Left ventricle myocardium inferior (tissue), 1 donor: ENCODE measurements at places on chromosomes 11 and 22. TPM values are rescaled to one million over a fixed set of nuclear protein-coding genes. Genes with fewer than 3 reads are reported as not detected.

The SLCO2B1 gene
- 22.7 TPM for total RNA-seq

The NXPE4 gene
- not detected for total RNA-seq

The RAD9A gene
- total RNA-seq: 7.0 TPM

DNA sequence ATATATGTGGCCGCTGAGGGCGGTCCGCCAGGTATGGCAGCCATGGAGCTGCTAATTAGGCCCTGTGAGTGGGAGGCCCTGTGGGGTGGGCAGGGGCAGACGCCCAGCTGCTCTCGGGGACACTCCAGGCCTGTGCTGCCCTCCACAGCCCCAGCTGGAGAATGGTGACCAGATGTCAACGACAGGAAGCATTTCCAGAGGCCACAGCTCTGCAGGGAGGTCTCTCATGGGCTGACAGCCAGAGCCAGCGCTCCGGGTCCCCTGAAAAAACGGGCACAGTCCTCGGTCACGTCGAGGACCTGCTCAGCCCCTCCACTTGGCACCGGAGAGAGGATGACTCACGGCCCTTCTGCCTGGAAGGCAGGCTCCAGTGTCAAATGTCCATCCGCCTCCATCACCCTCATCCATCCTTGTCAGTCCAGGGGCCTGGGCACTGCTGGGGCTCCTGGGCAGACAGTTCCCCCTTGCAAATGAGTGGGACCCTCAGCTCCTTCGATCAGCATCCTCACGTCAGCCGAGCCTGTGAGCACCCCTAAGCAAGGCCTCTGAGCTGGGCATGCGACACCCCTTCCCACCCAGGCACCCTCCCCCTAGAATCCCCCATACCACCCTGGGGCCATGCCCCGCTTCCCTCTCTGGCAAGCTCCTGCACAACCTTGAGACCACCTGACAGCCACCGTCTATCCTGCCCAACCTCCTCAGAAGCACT, 1.9 kb downstream of the BID start:
- H3K27ac ChIP-seq: no peak overlapping the region
- peaks cover 27% of the 10 kb centered on the region for H3K4me1 ChIP-seq
- no peaks in the 10 kb centered on the region for H3K27me3 ChIP-seq
- peak overlapping the region; percentile 88 for H3K4me3 ChIP-seq
- H3K36me3 ChIP-seq: no peaks in the 10 kb centered on the region

DNA sequence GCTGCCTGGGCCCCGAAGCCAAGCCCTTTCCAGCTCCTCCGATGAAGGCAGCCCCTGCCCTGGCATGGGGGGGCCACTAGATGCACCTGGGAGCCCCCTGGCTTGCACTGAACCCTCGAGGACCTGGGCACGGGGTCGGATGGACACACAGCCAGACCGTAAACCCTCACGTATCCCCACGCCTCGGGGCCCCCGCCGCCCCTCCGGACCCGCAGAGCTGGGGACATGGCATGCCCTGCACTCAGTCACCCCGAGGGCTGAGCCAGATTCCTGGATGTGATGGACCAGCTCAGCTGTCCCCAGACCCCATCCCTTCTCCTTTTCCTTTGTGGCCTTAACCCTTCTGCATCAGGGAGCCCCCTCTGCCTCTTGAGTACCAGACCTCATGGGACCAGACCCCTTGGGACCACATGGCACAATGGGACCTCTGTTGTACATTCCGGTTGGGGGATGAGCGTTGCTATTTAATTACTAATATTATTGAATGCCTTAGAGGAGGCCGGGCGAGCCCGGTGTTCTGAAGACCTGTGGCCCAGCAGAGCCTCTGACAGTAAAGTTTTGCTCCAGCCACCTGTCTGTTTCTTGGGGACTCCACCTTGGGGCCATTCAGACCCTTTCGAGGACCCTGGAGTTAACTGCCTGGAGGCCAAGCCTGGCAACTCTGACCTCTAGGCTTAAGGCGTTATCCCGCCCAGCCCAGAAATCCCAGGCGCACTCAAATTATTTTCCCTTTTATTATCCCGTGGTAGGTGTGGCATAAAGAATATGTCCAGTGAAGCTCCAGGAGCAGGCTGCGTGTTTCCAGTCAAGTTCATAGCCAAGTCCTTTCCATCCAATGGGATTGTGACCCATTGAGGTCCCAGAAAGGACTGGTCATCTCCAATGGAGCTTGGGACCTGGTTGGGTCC, 3.0 kb downstream of the RASL10A start:
- H3K27ac ChIP-seq: peak overlapping the region; percentile 97
- no peak overlapping the region for H3K4me3 ChIP-seq
- H3K4me1 ChIP-seq: peaks cover 86% of the 10 kb centered on the region
- no peaks in the 10 kb centered on the region for H3K36me3 ChIP-seq
- DNase-seq: no peak
- H3K27me3 ChIP-seq: peaks cover 34% of the 10 kb centered on the region

DNA sequence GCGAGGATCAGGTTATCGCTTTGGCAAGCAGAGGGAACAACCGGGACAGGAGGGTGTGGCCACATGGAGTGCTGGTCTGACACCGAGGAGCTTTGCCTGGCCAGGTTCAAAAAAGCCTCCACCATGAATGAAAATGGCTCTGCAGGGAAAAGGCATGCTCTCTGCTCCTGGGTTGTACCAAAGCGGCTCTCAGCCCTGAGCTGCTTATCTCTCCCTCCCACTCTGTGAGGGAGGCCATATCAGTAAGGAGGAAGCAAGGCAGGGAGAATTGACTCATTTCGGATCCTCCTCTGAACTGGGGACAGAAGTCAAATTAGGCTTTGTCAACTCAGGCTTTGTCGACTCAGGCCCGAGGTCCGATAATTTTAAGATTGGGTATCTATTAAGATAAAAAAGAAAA, 82.9 kb upstream of the CRTAM start:
- H3K27me3 ChIP-seq: peaks cover 5% of the 10 kb centered on the region
- no peak overlapping the region for H3K27ac ChIP-seq
- H3K4me3 ChIP-seq: no peak overlapping the region

- peaks cover 40% of the 10 kb centered on the region for H3K4me1 ChIP-seq
- peak overlapping the region; percentile 65 for H3K27ac ChIP-seq
- no peak for DNase-seq
- no peaks in the 10 kb centered on the region for H3K36me3 ChIP-seq
Observed at GRCh38 chr11:118240999-118241763, 11.0 kb downstream of the MPZL3 start.

GRCh38 chr22:23401111-23401909, 178.8 kb downstream of the IGLL1 start:
- H3K27me3 ChIP-seq: peaks cover 55% of the 10 kb centered on the region
- DNase-seq: no peak
- H3K4me3 ChIP-seq: no peak overlapping the region
- no peak overlapping the region for H3K27ac ChIP-seq
- H3K4me1 ChIP-seq: peaks cover 4% of the 10 kb centered on the region
- H3K36me3 ChIP-seq: no peaks in the 10 kb centered on the region

GRCh38 chr22:41832553-41833368, at the start of gene SREBF2:
SREBF2 (plus strand) TSS chr22:41833105; CDS start chr22:41833271, 166 bp downstream.
- peak within 1 kb of the TSS; percentile 95 for H3K27ac ChIP-seq
- peak; percentile 100 for DNase-seq
- H3K36me3 ChIP-seq: peaks cover 11% of the 10 kb centered on the region
- no peaks in the 10 kb centered on the region for H3K27me3 ChIP-seq
- peaks cover 49% of the 10 kb centered on the region for H3K4me1 ChIP-seq

The OR1S2 gene
- not detected for total RNA-seq

GRCh38 chr11:80505771-80506170, 1064.9 kb upstream of the TENM4 start:
- no peaks in the 10 kb centered on the region for H3K36me3 ChIP-seq
- no peaks in the 10 kb centered on the region for H3K27me3 ChIP-seq
- no peak for DNase-seq
- no peak overlapping the region for H3K27ac ChIP-seq

- H3K4me1 ChIP-seq: peaks cover 58% of the 10 kb centered on the region
- H3K27me3 ChIP-seq: no peaks in the 10 kb centered on the region
Observed at GRCh38 chr22:35335936-35336781, 36.5 kb downstream of the TOM1 start.

- no peak for DNase-seq
- peaks cover 12% of the 10 kb centered on the region for H3K4me1 ChIP-seq
- no peaks in the 10 kb centered on the region for H3K36me3 ChIP-seq
- no peak overlapping the region for H3K4me3 ChIP-seq
- H3K27me3 ChIP-seq: no peaks in the 10 kb centered on the region
Observed at GRCh38 chr11:83235825-83236224, 42.3 kb downstream of the ANKRD42 start.

- H3K4me1 ChIP-seq: peaks cover 40% of the 10 kb centered on the region
- H3K4me3 ChIP-seq: no peak overlapping the region
- H3K27me3 ChIP-seq: no peaks in the 10 kb centered on the region
- H3K36me3 ChIP-seq: no peaks in the 10 kb centered on the region
- no peak for DNase-seq
Observed at GRCh38 chr11:69291459-69292110, 2.4 kb upstream of the MYEOV start.

GRCh38 chr11:57290288-57290687, 34.5 kb downstream of the TNKS1BP1 start:
- no peak overlapping the region for H3K4me3 ChIP-seq
- H3K27ac ChIP-seq: no peak overlapping the region
- DNase-seq: no peak
- H3K27me3 ChIP-seq: no peaks in the 10 kb centered on the region
- peaks cover 5% of the 10 kb centered on the region for H3K4me1 ChIP-seq

DNA sequence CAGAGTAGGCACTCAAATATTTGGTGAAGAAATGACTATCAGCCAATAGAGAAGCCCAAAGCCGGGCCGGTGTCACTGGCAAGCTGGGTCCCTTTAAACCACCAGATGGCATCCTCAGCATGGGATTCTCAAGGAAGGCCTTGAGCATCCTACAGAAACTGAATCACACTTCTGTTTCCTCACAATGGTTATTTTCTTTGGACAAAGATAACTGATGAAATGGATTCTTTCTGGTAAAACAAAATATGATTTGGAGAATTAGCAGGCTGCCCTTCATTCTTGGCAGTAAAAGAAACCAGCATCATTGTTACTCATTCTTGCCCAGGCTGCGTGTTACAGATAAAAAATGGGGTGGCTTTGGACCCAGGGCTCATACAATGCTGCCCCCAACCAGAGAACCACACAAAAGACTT, 30.3 kb upstream of the ASPHD2 start:
- DNase-seq: peak; percentile 16
- H3K4me3 ChIP-seq: no peak overlapping the region
- H3K36me3 ChIP-seq: no peaks in the 10 kb centered on the region
- peaks cover 38% of the 10 kb centered on the region for H3K27me3 ChIP-seq

- H3K27ac ChIP-seq: peak within 1 kb of the TSS; percentile 96
- H3K4me1 ChIP-seq: peaks cover 27% of the 10 kb centered on the region
- DNase-seq: peak; percentile 70
- peaks cover 3% of the 10 kb centered on the region for H3K36me3 ChIP-seq
- no peaks in the 10 kb centered on the region for H3K27me3 ChIP-seq
Observed at GRCh38 chr22:43186272-43187170, at the start of gene TTLL12. TTLL12 (minus strand) TSS chr22:43187134; CDS start chr22:43187069, 65 bp downstream.

DNA sequence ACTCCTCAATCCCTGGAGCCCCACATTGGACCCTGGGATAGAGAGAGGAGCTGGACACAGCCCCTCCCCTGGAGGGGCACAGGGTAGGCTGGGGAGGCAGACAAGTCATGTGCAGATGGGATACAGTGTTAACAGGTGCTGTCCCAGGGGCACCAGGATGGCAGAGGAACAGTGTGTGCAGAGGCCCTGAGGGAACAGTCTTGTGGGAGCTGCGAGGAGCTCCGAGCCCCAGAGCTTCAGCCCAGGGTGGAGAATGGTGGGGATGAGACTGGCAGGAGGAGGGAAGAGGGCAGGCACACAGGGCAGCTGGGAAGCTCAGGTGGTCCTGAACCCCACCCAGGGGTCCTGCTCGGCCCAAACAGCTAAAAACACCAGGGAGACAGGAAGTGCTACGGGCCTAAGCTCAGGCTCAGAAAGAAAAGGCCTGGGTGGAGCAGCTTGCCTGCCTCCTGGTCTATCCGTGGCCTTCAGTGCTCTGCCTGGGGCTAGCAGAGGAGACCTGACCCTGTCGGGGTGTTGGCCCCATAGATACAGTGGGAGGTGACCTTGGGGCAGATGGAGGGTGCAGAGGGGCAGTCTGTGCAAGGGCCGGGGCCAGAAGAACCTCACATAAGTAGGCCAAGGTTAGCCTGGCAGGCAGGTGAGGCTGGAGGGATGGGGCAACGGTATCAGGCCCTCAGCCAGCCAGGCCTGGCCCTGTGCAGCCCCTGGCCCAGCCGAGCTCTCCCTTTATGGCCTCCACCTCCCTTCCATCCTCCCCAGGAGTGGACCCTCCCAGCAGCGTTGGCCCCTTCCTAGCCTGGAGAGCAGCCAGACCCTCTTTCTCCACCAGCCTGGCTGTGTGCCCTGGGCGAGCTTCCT, 15.4 kb downstream of the CAPN5 start:
- H3K36me3 ChIP-seq: no peaks in the 10 kb centered on the region
- peak overlapping the region; percentile 73 for H3K27ac ChIP-seq
- peak overlapping the region; percentile 21 for H3K4me3 ChIP-seq
- H3K27me3 ChIP-seq: no peaks in the 10 kb centered on the region
- peaks cover 22% of the 10 kb centered on the region for H3K4me1 ChIP-seq
- DNase-seq: no peak

GRCh38 chr11:74769055-74769707, 20.5 kb downstream of the RNF169 start:
- no peak overlapping the region for H3K27ac ChIP-seq
- peaks cover 6% of the 10 kb centered on the region for H3K4me1 ChIP-seq
- no peaks in the 10 kb centered on the region for H3K27me3 ChIP-seq
- DNase-seq: no peak
- no peaks in the 10 kb centered on the region for H3K36me3 ChIP-seq

- H3K27ac ChIP-seq: peak overlapping the region; percentile 81
- H3K4me1 ChIP-seq: peaks cover 27% of the 10 kb centered on the region
- H3K4me3 ChIP-seq: no peak overlapping the region
- DNase-seq: peak; percentile 58
- H3K27me3 ChIP-seq: no peaks in the 10 kb centered on the region
Observed at GRCh38 chr11:76339221-76339620, 41.7 kb downstream of the THAP12 start.

The RAPSN gene
- total RNA-seq: 2.2 TPM

GRCh38 chr22:36606114-36606513, 77.1 kb upstream of the EIF3D start:
- H3K36me3 ChIP-seq: no peaks in the 10 kb centered on the region
- H3K4me1 ChIP-seq: peaks cover 12% of the 10 kb centered on the region
- H3K4me3 ChIP-seq: peak overlapping the region; percentile 9
- peaks cover 58% of the 10 kb centered on the region for H3K27me3 ChIP-seq
- H3K27ac ChIP-seq: peak overlapping the region; percentile 66

- H3K4me1 ChIP-seq: no peaks in the 10 kb centered on the region
- H3K27me3 ChIP-seq: peaks cover 95% of the 10 kb centered on the region
- H3K36me3 ChIP-seq: no peaks in the 10 kb centered on the region
- no peak overlapping the region for H3K4me3 ChIP-seq
- H3K27ac ChIP-seq: no peak overlapping the region
- DNase-seq: no peak
Observed at GRCh38 chr22:36587289-36588154, 58.6 kb upstream of the EIF3D start.

The TMA7B gene
- not detected for total RNA-seq

DNA sequence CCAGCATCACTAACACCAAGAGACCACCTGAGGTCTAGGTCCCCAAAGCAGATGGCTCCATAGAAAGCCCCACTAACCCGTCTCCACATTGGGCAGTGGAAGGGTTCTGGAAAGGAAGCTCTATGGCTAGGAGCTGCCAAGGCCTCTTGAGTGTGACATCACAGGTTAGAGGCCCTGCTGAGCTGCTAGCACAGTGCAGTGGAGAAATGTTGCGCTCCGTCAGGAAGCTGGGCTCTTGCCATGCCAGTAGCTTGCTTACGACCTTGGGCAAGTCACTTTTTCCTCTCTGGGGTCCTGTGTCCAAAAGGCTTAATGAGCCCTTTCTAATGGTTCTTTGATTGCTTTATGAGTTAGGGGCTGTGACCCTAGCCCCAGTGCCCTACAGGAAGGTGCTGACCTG, 10.6 kb downstream of the PIK3IP1 start:
- no peak for DNase-seq
- no peaks in the 10 kb centered on the region for H3K27me3 ChIP-seq
- H3K4me1 ChIP-seq: peaks cover 30% of the 10 kb centered on the region
- no peak overlapping the region for H3K4me3 ChIP-seq

The TMEM225 gene
- total RNA-seq: not detected

The ATG2A gene
- 13.1 TPM for total RNA-seq
